Fibroblast of skin of left biceps (primary cell): ENCODE measurements at places on chromosomes 16 and 17.

- no peak for DNase-seq
Observed at GRCh38 chr17:6064868-6065267, 5.3 kb upstream of the WSCD1 start.

DNA sequence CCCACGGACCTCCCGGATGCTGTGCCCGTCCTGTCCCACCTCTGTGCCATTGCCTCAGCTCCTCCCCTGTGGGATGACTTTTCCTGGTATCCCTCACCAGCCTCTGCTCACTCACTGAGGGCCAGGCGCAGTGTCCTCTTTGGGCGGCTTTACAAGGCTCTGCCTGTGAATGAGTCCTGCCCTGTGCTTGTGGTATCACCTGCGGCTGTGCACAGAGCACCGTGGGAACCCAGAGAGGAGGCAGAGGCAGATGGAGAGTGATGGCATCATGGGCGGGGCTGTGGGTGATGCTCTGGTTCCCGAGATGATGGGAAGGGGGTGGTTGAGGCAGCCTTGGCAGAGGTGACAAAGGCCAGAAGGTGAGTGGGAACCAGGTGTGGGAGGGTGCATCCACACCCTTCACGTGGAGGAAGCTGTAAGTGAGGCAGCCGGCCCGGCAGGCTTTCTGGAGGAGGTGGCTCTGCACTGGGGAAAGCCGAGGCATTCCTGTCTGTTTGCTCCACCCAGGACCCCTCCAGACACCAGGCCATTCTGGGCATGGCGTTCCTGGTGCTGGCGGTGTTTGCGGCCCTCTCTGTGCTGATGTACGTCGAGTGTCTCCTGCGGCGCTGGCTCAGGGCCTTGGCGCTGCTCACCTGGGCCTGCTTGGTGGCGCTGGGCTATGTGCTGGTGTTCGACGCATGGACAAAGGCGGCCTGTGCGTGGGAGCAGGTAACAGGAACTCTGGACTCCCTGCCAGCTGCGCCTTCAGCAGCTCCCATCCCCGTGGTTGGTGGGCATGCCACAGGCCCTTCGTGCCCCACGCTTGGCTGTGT, 23.8 kb downstream of the ADCY7 start:
- DNase-seq, result no peak

DNA sequence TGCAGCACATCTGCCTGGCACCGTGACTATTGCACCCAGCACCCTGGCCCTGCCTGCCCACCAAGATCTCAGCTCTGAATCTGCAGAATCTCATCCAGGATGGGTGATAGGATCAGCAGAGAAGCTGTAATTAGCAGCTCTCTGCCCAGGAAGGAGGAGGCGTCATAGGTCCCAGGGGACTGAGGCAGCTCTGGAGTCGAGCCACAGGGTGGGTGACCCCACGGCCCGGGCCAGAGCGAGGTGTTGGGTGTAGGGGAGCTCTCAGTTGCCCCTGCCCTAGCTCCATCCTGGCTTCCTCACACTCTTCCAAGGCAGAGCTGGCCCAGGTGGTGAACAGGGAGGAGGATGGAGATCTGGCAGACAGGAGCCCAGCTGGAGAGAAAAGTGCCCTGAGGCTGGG, 18.2 kb upstream of the FAM83G start:
- DNase-seq, result no peak

GRCh38 chr17:56597495-56597990, 4.0 kb downstream of the NOG start:
- DNase-seq, result no peak

DNA sequence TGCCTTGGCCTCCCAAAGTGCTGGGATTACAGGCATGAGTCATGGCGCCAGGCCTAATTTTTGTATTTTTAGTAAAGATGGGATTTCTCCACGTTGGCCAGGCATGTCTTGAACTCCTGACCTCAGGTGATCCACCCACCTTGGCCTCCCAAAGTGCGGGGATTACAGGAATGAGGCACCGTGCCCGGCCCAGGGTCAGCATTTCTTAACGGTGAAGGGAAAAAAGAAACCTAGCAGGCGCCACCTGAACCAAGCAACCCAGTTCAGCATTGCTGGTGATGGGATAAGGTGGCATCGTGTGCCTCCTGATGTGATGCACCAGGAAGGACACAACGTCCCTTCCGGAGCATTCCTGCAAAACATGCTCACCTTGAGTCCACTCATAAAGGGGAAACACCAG, 2.2 kb upstream of the CLCN7 start:
- DNase-seq, result no peak

DNA sequence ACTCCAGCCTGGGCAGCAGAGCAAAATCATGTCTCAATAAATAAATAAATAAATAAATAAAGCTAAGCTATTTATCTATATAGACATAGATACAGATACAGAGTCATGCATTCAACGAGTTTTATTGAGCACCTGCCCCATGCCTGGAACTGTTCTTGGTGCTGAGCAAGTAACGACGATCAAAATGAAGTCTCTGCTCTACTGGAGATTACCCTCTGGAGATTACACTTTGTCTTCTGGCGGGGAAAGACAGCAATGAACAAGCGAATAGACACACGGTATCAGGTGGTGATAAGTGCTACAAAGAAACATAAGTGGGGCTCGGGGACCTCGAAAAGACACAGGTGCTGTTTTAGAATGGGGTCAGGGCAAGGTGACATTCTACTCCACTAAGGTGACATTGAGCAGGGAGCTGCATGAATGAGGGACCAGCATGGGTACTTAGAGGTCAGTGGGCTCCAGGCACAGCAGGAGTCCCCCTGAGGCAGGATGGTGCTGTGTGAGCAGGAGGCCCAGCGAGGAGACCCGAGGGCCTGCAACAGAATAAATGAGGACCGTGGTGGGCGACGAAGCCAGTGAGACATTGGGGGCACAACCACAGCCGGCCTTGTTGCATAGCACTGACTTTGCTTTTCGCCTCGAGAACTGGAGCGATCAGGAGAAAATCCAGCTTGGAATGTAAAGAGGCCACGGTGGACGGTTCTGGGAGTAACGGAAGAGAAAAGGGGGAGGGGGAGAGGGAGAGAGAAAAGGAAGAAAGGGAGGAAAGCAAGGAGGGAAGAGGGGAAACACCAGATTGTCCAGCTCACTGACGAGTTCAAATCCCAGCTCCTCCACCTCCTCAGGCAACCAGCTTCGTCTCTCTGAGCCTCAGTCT, 42.4 kb upstream of the MEAK7 start:
- DNase-seq, result no peak

DNA sequence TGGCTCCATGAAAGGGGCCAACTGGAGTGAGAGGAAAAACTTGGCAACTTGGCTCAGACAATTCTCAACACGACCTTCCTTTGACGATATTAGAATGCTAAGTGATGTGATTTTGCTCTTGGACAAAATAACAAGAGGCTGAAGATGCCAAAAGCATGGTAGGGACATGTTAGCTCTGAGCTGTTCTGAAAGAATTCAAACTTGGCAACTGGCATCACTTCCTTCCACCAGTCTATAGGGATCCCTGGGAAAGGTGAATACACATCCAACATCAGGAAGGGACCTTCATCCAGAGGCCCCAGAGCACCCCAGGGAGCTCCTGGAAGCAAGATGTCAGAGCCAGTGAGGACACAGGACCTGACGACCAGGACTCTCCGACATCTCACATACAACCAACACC, 4.3 kb downstream of the KRT37 start:
- DNase-seq, result no peak

DNA sequence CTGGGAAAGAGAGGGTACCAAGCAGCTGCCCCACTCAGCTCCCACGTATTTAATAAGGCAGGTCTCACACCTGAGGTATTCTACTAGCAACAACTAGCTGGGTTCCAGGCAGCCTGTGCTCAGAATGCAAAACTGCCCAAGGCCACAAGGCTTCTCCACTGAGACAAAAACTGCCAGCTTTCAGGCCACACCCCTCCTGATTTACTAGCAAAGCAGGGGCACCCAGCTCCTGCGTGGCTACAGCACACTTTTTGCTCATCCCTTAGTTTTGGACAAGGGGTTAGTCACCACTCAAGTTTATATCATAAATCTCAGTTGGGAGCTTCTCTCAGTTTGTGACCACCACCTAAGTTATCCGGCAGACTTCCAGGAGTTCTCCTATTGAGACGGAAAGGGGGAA, 494.6 kb downstream of the CDH11 start:
- no peak for DNase-seq

DNA sequence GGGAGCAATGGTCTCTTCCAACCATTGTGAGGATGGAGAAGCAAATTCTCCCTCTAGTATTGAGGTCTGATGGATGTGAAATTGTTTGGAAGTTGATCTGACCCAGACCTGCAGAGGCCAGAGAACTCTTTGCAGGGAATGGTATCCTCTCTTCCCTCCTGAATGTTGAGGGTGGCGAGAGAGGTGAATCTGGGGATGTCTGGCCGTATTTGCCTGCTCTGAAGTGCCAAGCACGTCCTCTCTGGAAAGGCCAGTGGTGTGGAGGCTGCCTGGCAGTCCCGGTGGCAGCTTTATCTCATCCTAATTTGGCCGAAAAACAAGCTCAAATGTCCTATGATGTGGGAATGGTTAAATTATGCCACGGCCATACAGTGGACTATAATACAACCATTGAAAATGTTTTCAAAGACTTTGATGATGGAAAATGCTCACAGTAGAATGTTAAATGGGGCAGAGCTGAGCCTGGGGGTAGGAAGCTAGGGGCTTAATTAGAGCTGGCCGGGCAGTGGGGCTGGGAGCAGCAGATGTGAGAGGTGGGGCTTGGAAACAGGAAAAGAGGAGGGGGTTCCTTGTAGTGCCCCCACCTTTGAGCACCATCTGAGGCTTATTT, 30.8 kb downstream of the WSCD1 start:
- DNase-seq, result no peak

DNA sequence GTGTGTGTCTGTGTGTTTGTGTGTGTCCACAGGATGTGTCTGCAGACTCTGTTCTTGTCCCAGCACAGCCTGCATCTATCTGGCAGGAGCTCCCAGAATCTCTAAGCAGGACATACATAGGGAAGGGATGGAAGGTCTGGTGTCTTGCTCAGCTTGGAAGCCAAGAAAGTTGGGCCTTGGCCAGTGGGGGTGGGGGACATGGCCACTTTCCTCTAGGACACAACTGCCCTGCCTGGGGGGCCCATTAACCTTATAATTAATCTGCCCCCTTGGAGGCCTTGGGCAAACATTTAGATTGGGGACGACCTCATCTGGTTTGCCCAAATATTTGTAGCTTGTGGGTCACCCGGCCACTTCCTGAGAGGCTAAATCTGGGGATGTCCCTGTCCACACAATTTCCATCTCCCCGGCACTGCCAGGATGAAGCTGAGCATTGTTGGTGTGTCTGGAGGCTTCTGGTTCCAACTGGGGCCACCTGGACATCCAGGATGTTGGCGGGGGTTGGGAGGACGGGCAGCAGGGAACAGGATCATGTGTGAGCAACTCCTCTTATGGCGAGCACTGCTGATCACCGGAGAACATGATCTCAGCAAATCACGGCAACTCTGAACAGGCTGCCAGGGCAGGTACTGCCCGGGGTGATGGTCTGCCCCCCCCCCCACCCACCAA, 17.2 kb upstream of the FOXF1 start:
- no peak for DNase-seq

- no peak for DNase-seq
Observed at GRCh38 chr16:69618721-69619120, 53.0 kb downstream of the NFAT5 start.

GRCh38 chr17:12209632-12210191, 189.0 kb downstream of the MAP2K4 start:
- no peak for DNase-seq

DNA sequence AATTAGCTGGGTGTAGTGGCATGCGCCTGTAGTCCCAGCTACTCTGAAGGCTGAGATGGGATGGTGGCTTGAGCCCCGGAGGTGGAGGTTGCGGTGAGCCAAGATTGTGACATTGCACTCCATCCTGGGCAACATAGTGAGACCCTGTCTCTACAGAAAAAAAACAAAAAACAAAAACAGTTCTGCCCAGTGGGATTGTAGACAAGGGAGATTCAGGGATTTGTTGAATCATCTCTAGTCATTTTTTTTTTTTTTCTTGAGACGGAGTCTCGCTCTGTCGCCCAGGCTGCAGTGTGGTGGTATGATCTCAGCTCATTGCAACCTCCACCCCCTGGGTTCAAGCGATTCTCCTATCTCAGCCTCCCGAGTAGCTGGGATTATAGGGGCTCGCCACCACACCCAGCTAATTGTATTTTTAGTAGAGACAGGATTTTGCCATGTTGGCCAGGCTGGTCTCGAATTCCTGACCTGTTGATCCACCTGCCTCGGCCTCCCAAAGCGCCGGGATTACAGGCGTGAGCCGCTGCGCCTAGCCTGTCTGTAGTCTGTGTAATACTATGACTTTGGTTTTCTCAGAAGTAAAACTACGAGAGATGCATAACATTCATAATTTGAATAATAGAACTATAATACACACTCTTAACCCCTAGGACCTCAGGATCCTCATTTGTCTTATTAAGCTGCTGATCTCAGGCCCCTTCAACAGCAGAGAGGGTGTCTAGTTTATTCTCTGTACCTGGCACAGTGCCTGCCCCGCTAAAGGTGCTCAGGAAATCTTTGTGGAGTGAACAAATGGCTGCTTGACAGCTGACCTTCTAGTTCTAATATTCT, 1.4 kb downstream of the TEN1 start:
- no peak for DNase-seq

DNA sequence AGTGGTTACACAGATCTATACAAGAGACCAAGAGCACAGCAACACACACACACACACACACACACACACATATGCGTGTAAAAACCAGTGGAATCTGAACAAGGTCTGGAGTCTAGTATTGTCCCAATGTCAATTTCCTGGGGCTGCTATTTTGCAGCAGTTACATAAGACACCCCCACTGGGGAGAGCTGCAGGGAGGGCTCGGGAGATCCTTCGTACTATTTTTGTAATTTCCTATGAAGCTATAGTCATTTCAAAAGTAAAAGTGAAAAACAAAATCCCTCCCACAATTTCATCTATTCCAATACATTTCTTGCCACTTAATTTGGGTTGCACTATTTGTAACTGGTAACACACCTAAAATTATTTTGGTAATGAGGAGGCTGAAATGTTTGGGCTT, 68.5 kb downstream of the C16orf95 start:
- no peak for DNase-seq

DNA sequence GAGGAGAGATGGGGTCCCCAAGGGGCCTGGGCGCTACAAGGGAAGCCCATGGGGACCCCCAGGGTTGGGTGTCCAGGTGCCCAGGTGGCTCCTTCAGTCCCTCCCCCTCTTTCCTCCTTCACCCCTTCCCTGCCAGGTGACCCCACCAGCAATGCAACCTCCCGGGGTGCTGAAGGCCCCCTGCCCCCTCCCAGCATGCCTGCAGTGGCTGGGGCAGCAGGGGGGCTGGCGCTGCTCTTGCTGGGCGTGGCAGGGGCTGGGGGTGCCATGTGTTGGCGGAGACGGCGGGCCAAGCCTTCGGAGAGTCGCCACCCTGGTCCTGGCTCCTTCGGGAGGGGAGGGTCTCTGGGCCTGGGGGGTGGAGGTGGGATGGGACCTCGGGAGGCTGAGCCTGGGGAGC, 4.0 kb downstream of the EFNB3 start:
- DNase-seq, result no peak

- DNase-seq, result no peak
Observed at GRCh38 chr16:27414788-27415431, 12.9 kb downstream of the IL21R start.

DNA sequence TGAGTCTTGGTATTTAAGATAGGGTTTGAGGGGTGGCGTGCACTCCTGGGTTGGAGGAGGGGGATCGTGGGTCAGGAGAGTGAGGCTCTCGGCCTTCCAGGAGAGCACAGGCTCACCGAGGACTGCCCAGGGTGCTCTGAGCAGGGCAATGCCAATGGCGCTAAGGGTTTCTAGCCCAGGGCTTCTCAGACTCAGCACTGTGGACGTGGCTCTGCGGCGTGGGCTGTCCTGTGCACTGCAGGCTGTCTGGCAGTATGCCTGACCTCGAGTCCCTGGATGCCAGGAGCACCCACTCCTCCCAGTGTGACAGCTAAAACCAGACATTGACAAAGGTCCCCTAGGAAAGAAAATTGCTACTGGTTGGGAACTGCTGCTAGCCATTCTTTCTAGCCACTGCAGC, 37.2 kb upstream of the ENDOV start:
- DNase-seq, result no peak
